ENCODE measurements at places on chromosomes 1 and 21. TPM values are rescaled to one million over a fixed set of nuclear protein-coding genes. Genes with fewer than 3 reads are reported as not detected.

The DDAH1 gene
- total RNA-seq = 36.0 TPM

The TCHHL1 gene
- not detected for total RNA-seq

GRCh38 chr1:170530972-170531757 lies 801 bp upstream of the GORAB start:
- DNase-seq = no peak

DNA sequence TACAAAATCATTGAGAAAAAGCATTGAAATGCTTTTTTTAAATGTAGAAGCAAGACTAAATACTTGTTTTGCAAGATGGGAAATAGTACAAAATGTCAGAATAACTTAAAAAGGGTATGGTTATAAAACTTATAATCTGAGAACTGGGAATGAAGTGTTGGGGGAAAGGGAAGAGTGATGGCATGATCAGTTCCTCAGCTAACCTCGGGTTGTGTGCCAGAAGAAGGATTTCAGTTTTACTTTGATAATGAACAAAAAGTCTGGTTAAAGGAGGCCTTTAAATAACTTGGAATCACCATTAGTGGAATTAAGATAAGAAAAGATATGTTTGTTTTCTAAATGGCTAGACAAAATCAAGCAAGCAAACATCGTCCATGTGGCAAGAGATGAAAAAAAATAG lies 20.7 kb downstream of the NEK7 start:
- no peak for DNase-seq

- no peak for DNase-seq
These were observed 10.6 kb downstream of the FAF1 start for GRCh38 chr1:50949286-50949982.

DNA sequence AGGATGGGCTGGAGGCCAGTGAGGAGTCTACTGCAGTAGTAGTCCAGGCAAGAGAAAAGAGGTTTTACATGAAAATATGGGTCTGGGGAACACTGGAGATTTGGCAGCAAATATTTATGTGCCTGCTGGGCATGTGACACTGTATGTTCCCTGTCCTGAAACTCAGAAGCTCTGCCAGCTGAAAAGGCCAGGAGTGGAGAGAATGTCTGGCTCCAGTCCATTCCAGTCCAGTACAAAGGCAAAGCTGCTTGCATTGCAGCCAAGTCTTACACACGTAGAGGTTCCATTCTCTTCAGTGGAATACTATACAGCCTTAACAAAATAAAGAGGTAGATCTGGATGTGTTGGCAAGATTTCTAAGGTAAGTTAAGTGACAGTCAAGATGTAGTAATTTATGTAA lies 7.5 kb upstream of the YBX1 start:
- DNase-seq = no peak

GRCh38 chr1:214658785-214659184 lies 55.8 kb downstream of the CENPF start:
- no peak for DNase-seq

DNA sequence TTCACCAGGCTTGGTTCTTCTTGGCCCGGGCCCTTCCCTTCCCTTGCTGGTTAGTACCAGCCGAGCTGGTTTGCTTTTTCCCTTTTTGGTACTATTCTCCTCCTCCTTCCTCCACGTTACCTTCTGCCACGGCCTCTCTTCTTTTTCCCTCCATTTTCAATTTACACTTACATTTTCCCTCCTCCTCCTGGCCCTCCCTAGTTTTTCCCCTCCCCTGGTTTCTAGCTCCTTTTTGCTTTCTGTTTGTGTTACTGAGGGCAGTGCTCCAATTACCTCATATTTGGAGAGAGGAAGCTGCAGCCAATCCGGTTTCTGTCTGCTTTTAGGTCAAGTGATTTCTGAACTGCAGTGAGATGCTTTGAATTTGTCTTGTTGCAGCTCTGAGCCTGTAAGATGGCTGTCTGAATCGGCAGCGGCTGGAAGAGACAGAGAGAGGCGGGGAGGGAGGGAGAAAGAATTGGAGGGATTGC lies 63.7 kb downstream of the MACF1 start:
- DNase-seq = no peak

The LCE1D gene
- not detected for total RNA-seq

DNA sequence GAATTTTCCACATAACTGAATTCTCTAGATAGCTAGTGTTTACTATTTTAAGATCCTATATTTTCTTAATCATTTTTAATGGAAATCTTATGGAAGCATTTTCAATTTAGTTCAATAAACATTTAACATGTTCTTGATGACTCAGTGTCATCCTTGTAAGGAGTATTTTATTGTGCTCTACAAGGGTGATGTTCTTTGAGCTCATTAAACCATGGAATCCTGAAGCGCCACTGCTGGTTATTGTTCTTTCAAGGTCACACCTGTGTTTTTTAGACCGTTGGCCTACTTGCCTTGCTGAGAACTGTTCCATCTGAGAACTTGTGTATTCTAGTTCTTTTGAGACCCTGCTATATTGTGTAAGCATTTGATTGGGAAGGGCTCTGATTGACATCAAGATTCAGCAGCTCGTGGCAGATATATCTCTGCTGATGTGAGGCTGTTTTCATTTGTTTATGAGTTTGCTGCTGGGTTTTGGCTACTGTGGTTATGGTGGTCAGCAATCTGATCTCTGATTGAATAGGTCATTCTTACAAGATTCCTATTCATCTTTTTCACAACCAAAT lies 132.0 kb downstream of the GIPC2 start:
- DNase-seq = no peak

The C4BPA gene
- 0.52 TPM for total RNA-seq

DNA sequence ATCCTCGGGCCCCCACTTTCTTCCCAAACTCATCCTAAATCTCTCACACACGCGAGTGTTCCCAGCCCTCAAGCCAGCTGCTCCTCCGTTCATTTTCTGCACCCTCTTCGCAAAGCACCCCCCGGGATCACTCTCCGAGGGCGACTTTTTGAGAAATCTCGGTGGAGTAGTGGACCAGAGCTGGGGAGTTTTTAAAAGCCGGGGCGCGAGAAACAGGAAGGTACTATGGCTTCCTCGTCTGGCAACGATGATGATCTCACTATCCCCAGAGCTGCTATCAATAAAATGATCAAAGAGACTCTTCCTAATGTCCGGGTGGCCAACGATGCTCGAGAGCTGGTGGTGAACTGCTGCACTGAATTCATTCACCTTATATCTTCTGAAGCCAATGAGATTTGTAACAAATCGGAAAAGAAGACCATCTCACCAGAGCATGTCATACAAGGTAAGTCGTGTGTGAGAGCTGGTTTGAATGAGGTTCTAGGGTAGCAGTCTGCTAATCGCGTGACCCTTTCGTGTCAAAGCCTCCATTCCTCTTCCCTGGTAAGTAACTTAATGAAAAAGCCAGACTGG lies 800 bp downstream of the DR1 start:
- DNase-seq = no peak

- DNase-seq = no peak
These were observed 131.2 kb downstream of the CASZ1 start for GRCh38 chr1:10665226-10665625.

DNA sequence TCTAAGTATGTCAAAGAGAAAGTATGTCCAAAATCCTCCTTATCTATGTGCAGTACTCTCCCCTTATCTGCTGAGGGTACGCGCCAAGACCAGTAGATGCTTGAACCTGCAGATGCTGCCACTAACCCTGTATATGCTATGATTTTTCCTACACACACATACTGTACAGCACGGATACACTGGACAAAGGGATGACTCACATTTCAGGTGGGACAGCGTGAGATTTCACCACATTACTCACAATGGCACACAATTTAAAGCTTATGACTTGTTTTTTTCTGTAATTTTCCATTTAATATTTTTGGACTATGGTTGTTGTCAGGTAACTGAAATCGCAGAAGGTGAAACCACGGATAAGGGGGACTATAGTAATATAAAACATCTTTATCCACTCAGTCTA lies 4.1 kb downstream of the ORC1 start:
- DNase-seq = no peak

GRCh38 chr1:163186862-163187261 lies 15.9 kb downstream of the RGS5 start:
- DNase-seq = no peak

DNA sequence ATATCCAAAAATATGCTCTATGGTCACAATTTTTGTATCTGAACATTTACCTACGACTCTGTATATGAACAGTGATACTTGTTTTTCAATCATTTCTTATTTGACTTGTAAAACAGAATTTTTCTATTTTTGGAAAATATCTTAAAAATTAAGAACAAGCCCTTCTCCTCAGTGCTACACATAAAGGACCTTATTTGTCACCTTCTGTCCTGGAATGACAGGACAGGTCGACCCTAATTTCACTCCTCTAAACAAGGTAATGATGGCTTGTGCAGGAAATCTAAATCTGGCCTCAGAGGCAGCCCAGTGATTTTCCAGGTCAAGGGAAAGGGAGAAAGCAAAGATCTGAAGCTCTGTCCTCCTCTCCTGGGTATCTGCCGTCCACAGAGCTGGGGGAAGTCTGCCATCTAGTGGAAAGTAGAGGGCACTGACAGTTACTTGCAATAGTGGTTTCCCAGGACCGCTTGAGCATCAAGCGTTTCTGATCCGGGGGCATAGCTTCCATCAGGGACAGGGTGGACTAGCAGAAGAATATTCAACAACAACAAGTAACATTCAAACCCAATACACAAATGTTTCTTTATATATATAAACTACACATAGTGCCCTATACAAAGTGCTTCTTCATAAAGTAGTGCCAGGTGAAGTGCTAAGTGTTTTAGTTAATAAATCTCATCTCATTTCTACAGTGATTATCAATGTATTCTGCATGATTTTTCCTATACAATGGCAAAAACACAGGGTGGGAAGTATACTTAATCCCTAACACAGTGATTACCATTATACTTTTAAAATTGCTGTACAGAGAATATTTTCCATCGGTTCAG lies 74.6 kb downstream of the SLC25A24 start:
- no peak for DNase-seq

DNA sequence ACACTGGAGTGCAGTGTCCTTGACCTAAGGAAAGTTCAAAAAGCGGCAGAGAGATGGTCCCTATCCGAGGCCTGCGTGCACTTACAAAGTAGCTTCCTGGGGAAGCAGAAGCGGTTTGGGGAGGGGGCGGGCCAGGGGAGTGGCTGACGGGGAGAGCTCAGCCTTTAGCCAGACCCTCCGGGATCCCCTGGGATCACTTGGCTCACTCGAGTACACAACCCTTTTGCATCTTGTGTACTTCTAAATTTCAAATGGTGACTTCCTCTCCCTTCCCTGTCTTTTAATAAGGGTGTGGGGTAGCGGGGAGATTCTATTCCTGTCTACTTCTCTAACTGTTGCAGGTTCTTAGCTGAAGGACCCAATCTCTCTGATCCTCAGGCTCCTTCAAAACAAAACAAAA lies 18.1 kb upstream of the SNX27 start:
- no peak for DNase-seq

- no peak for DNase-seq
These were observed 7.1 kb downstream of the MYBPHL start for GRCh38 chr1:109299558-109300343.

DNA sequence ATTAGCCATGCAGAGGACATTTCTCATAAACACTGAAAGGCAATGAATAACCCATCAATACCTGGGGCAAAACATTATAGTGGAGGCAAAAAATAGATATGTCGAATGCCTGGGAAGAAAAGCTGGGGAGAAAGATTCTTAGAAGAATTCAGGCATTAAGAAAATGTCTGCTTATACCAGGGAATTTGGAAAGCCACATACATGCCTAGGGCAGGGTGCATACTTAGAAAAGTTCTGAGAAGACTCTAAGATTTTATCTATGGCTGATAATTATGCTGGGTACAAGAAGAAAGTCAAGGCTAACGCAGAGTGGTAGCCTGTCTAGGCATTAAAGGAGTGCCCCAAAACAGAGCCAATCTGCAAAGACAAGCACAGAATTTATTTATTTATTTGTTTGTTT lies 18.4 kb downstream of the SLAMF6 start:
- DNase-seq = no peak

The IL6R gene
- total RNA-seq = 61.1 TPM

- DNase-seq = no peak
These were observed 195.0 kb upstream of the EDN2 start for GRCh38 chr1:41679531-41679930.

GRCh38 chr1:44929531-44929930 lies 56.9 kb downstream of the EIF2B3 start:
- DNase-seq = no peak

DNA sequence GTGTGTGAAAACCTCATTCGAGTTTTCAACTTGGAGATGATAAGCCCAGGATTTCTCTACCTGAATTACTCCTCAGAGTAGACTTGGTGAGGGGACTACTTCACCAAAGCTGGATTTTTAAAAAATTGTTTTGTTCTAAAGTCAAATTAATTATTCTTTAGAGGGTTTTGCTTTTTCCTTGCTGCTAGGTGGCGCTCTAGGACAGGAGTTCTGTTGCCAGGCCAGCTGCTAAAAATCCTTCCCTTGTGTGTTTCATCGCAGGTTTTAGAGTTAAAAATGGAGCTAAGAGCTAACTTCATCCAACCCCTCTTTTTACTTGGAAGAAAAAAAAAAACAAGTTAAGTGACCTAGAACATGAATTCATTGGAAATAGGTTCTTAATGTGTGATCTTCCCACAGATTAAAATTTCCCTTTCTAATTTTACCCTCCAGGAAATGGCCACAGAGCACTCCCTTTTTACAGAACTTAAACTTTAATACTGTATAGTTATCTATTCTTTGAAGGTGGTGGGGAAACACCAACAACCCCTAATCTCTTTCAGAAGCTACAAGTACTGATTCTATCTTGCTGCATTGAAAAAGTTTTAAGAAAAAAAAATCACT lies 36.7 kb upstream of the FAM163A start:
- no peak for DNase-seq

The GBP7 gene
- total RNA-seq = not detected

Measured in esophagus muscularis mucosa (tissue), 4 donors.